NCI-H1048 (cell line): ENCODE measurements at places on chromosomes 7 and 10.

- no peak for DNase-seq
Observed at GRCh38 chr7:108062250-108063014, 59.5 kb upstream of the LAMB1 start.

DNA sequence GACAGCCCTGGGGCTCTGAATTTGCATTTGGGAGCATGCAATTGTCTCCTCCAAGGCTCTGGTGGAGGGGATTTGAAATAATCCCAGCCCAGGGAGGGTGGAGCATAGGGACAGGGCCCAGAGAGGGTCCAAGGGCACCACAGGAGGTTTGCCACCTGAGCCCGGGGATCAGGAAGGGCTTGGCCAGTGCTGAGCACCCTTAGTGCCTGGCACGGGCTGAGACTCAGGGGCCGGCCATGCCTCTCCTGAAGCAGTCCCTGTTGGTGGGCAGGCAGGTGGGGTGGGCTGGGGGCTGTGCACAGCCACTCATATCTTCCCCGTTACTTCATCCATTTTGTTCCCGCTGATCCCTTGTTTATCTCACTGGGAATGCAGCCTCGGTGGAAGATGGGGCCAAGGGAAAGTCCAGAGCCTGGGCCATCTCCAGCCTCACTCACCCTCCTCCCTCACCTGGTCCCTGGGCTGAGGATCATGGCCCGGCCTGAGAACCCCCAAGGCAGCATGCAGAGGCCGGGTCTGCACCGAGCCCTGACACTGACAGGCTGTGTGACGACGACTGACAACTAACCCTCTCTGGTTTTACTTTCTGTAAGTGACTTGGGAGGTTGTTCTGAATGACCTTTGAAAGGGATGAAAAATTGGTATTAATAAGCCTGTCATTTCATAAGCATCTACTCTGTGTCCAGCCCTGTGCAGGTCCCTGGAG is 38.5 kb downstream of the KCTD7 start:
- DNase-seq, result no peak

DNA sequence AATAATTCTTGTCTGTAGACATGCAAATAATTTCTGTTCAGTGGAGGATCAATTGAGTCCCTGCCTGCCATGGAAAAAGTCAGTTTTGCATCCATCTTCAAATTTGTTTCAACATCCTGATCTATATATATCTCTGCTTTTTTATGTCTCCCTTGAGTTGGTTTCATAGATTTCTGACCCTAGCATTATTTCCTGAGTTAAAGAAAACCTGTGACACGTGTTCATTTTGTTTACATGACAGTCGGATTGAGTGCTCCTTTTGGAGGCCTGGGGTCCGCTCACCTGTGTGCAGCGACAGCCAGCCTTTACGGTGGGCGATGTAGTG is 674 bp downstream of the MRPS24 start:
- DNase-seq, result no peak

DNA sequence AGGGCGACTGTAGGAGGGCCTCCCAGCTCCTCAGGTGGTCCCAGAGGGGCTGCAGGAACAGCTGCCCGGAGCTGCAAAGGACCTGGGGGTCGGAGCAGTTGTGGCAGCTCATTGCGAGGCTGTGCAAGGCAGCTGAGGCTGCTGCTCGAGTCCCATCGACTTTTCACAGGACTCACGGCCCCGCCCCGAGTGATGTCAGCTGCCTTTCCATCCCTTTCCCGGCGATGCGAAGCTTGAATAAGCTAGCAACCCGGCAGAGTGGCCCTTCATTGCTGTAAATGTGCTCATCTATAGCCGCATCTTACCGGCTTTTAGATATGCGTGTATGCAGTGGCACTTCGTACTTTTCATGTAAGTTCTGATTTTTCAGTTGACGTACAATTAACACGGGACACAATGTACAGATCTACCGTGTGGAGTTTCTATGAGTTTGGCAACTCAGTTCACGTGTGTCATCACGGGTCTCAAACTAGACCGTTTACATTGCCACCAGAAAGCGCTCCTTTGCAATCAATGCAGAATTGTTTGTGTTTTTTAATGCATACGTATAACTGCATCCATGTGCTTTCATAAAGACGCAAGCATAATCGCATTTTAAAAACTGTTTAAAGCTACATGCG is at the start of gene CH25H:
TSS of gene CH25H (minus strand) at position 137 of the 620 bp plus-strand sequence. CDS start at position 112, 25 bp downstream.
- DNase-seq, result no peak

DNA sequence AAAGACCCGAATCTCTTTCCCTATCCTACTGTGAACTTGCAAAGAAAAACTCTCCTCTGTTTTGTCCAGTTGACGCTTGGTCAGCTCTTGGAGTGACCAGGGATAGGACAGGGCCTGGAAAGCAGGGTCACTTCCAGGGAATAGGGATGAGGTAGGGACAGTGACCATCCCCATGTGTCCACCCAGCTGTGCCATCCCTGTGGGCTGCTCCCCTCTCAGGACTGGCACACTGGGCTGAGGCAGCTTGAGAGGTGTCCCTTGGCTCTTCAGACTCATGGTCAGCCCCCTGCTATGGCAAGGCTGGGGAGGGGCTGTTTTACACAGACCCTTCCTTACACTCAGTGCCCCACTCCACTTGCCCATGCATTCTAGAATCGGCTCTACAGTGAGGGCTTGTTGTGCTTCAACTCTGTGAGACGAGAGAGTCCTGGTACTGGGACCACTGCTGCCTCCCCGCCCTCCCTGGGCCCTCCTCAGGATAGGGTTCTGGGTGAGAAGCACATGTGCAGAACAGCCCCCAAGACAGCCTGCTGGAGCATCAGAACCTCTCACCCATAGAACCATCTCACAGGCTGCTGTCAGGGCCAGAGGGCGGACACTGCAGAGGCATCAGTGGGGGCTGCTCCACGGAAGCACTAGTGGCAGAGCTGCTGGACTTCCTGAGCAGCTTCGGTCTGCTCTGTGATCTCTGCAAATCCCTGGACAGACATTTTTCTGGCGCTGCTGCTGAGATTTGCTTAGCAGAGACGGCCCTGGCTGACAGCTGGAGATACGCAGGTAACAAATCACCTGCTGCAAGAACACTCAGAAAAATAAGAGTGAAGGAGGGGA is 202.8 kb upstream of the CXCL12 start:
- DNase-seq, result no peak

- no peak for DNase-seq
Observed at GRCh38 chr7:128176696-128177095, 64.4 kb upstream of the LEP start.

DNA sequence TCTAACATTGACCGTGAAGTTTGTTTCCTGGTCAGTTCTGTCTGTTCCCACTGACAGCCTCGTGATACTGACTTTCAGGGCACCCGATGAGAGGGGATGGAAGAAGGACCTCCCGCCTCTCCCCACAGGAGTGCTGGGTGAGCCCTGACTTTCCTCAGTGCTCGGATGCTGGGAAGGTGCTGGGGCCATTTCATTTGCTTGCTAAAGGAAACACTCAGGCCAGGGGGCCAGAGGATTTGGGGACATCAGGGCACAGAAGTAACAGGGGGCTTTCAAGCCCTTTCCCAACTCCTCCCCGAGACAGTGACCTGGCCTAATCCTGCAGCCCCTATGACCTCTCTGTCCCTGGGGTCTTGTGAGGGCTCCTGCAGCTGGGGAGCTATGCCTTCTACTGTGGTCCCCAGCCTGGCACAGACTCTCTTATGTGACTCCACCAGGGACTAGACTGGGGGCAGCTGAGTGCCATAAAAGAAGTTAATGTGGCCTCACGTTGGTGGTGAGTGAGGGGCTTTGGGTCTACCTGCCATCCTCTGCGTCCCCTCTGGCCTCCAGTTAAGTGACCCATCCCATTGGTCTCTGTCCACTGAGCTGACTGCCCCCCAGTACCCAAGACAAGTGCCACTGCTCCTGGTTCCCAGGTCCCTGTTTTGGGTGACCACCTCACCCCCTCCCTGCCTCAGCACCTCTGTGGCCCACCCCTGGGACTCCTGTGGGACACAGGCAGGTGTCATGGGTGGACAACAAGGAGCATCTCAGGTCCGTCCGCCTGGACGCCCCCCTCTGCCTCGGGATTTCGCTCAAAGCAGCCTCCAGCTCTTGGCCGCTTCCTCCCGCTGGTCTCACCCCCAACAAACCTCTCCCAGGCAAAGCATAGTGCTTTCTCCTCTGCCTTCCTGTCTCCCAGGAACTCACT is 33.4 kb upstream of the HSPA12A start:
- DNase-seq, result no peak

DNA sequence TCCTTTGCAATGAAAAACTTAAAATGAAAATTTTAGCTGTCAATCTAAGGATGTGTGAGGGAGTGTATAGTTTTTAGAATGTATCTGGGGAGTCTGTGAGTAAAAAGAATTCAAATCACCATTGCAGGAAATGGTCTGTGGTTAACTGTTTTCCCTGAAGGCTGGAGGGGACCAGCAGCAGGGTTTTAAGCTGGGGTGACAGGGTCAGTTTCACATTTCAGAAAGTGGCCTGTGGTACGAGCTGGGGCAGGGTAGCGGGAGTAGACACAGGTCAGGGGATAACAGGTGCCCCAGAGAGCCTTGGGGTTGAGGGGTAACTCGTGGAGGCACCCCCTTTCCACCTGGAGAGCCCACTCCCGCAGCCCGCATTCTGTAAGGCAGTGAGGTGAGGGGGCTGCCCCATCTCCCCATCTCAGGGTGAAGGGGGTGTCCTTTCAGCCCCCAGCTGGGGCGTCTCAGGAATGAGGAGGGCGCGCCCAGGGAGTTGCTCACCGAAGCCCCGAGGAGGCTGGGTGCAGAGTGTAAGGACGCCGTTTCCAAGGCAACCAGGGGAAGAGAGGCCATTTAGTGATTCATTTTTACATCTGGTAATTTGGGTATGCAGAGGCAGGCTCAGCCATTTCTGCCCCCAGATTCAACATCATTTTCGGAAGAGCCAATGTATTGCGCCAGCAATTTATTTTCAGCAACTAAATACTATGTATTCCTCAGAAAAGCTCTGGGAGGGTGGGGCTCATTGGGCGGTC is 168.9 kb downstream of the SLIT1 start:
- no peak for DNase-seq
